ENCODE measurements at places on chromosomes 13 and 19. TPM values are rescaled to one million over a fixed set of nuclear protein-coding genes. Genes with fewer than 3 reads are reported as not detected.

GRCh38 chr19:49591731-49592485, 926 bp downstream of the PRR12 start:
- DNase-seq = no peak

DNA sequence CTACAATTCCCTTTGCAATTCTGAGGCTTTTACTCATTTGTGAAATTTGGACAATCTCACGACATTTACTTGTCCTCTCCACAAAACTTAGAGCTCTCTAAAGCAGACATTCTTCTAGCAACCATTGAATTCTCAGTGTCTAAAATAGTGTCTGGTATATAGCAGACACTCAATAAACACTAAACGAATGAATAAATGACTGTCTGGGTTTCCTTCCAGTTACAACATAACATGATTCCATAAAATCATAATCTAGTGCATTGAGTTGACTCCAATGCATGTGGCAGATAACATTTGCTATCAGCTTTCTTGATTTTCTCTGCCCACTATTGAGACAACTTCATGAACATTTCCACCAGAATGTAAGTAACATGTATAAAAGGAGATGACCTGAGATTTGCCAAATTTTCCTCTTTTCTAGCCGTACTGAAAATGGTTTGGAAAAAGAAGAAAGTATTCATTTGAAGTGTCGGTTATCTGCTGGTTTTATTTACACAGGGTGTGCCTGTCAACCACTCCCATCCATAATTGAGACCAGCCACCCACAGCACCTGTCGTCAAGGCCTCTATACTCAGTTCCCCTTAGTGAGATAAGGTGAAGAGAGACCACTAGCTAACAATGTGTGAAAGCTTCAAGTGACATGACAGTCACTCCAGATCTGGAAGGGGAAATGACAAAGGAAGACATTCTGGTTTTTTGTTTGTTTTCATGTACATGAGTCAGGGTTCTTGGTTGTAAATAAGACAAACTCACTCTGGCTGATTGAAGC, 4.8 kb upstream of the SERP2 start:
- DNase-seq = no peak

DNA sequence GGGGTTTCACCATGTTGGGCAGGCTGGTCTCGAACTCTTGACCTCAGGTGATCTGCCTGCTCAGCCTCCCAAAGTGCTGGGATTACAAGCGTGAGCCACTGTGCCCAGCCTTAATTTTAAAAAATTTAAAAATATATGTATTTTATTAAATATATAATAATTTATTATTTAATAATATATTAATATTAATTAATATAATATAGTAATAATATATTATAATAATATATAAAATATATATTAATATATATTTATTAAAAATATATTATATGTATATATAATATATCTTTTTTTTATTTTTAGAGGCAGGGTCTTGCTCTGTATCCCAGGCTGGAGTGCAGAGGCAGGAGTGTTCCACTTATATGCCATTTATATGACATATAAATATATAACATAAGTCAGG, 52.9 kb upstream of the ADGRE1 start:
- no peak for DNase-seq

DNA sequence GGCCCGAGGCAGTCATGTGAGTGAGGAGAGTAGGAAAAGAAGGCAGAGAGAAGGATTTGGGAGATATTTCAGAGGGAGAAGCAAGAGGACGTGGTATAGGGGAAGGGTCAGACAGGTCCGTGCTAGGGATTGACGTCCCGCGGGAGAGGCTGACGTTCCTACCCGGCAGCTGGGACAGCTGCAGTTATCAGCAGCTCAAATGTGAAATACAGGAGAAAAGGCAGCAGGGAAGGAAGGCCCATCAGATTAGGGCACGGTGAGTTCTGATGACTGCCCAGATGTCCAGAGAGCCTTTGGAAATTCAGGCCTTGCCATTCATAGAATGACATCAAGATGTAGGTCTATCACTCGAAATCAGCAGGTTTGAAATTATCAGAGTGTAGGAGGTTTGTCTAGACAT, 88.4 kb downstream of the IRS2 start:
- no peak for DNase-seq

GRCh38 chr19:43633520-43633919, 6.1 kb downstream of the CADM4 start:
- no peak for DNase-seq

Gene BICRA
- 17.3 TPM for polyA plus RNA-seq

Gene CERS4
- 48.8 TPM for polyA plus RNA-seq

Gene CD37
- 36.2 TPM for polyA plus RNA-seq

Gene ZIM2
- polyA plus RNA-seq = 3.3 TPM
